ENCODE measurements at places on chromosomes 6 and 20. TPM values are rescaled to one million over a fixed set of nuclear protein-coding genes. Genes with fewer than 3 reads are reported as not detected.

DNA sequence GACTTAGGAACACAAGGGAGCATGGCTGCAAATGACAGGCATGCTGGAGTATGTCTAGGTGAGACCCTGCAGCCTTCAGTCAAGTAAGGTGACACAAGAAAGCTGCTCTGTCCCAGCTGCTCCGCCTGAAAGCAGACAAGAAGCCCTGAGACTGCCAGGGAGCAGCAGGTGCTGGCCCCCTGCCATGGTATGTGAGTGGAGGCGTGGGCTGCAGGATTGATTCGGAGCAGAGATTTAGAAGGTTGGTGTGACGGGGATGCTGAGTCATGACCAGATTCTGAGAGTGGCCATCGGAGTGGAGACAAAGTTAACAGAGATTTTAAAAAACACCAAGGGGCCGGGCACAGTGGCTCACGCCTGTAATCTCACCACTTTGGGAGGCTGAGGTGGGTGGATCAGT, 17.8 kb downstream of the LRP11 start:
- no peak for DNase-seq

GRCh38 chr6:170285482-170285881, 5.4 kb downstream of the DLL1 start:
- no peak for DNase-seq

- DNase-seq, result no peak
Measured at GRCh38 chr6:13913226-13914001, 11.3 kb upstream of the RNF182 start.

DNA sequence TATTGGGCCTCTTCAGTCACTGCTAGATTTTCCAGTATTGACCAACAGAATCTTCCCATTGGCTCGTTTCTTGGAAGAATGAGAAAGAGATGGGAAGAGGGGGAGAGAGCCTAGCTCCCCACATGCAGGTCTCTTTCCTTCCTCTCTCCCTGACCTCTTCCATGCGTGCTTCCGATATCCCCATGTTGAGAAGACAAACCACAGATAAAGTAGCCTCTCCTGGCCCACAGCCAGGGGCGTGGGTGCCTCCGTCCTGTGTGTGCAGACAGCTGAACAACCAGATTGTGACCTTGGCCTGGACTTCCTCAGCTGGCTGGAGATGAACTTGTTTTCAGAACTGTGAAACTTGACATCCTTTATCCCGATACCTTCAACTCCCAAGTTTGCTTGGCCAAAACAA, 71.0 kb downstream of the EDN3 start:
- no peak for DNase-seq

DNA sequence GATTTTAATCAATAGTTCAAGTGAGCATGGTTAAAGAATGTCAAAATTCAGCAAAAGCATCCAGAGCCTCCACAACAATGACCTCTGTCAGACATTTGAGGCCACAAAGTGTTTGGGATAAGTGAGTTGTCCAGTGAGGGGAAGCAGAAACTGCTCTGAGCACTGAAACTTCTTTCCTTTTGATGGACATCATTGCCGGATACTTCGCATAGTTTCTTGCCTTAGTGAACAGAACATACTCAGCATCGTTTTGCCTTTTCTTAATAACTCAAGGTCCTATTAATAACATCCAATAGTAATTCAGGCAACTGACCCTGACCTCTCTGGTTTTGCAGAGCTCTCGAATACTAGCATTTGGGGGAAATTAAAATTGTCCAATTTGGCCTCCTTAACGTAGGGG, 78.6 kb downstream of the EDN3 start:
- DNase-seq, result no peak

The HRH3 gene
- total RNA-seq, result not detected

The TMEM200A gene
- total RNA-seq, result not detected

DNA sequence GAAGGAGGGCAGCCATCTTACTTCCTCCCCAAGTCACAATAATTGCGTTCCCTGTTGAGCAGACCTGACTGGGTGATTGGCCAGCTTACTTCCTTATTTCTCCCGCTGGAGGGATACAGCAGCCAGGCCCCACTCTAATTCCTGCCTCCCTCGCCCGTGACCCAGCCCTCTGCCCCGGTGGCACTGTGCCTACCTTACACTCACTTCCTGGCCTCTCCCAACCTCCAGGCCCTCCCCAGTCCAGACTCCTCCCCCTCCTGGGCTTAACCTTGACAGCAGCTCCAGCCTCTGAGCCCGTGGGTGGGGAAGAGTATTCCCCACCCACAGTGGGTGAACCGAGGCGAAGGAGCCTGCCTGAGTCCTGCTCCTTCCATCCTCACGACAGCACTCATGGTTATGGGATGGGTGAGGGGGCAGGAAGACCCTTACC, 3.0 kb downstream of the BAK1 start:
- DNase-seq, result peak; percentile 53

The GCNT2 gene
- 49.0 TPM for total RNA-seq

DNA sequence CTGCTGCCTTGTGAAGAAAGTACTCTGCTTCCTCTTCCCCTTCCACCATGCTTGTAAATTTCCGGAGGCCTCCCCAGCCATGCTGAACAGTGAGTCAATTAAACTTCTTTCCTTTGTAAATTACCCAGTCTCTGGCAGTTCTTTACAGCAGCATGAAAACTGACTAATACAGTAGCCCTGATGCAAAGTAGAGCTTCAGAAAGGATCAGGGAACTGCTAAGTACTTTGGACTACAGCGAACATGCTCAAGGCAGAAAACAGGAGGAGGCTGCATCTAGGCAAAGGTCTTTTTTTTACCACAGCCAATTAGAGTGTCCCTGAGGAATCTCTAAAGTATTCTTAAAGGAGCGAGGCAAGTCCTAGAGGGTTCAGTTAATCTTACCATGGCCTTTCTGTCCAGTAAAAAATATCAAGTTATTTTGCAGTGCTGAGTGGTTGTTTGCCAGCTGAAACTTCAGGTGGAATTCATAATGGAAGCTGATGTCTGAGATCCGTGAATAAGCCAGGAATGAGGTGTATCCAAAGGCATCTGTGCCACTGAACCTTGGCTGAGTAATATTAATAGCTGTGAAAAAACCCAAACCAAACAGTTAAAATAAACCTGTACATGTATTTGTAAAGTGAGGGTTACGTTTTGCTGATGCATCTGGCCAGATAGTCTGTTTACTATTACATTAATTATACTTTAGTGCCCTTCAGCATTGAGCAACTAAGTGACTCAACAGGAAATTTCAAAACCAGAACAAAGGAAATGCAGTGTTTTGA, 170.4 kb downstream of the PHF3 start:
- no peak for DNase-seq

DNA sequence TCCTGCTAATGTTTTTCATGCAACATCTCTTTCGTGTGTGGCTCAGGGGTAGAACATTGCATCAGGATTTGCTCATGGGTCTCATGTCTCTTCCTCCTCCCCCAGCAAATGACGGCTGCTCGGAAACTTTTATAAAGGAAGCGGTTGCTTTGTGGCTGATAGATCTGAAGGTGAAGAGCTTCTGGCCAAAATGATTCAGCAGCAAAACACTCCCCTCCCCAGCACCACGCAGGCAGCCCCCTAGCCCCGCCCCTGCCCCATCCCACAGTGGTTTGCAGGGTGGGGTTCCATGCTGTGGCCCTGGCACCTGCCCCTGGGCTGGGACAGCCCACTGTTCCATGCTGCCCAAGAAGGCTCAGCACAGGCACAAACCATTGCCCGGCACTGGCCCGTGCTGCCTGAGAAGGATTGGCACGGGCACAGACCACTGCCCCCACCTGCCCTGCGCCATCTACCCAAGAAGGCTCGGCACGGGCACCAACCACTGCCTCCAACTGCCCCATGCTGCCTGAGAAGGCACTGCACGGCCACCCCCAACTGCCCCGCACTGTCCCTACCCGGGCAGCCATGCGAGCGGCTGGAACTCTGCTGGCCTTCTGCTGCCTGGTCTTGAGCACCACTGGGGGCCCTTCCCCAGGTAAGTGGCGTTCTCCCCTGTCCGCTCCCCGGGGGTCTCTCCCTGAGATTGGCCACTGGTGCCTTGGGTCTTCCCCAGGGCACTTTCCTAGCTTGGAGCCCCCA, at the start of gene CST7:
Gene CST7, plus strand, starts transcription at position 331 of the 741 bp plus-strand sequence. Its CDS starts 237 bp downstream, at position 568.
- DNase-seq, result no peak

The PRDM13 gene
- total RNA-seq, result not detected

GRCh38 chr20:23874747-23875146, 4.8 kb downstream of the CST5 start:
- DNase-seq, result no peak

DNA sequence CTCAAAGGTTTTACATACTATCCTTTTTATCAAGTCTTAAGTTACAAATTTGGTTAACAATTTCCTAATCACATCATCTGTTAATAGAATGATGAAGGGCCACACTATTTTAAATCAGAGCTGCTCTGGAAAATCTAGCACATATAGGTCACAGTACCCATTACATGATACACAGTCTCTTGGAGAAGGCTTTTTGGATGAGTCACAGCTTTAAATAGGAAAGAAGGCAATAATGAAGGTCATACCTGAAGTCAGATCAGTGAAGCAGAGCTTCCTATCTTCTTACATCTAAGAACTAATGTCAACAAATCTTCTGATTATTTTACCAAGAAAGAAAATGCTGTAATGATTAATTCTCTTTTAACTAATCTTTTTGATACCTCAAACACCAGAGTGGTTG, 248.5 kb downstream of the BTBD9 start:
- no peak for DNase-seq

GRCh38 chr6:88174906-88175305, 8.8 kb upstream of the CNR1 start:
- DNase-seq, result no peak

The PBOV1 gene
- total RNA-seq, result not detected

- peak; percentile 61 for DNase-seq
Measured at GRCh38 chr6:125597411-125598253, 151.8 kb upstream of the HEY2 start.

GRCh38 chr6:132892929-132893771, 78.8 kb downstream of the RPS12 start:
- no peak for DNase-seq

DNA sequence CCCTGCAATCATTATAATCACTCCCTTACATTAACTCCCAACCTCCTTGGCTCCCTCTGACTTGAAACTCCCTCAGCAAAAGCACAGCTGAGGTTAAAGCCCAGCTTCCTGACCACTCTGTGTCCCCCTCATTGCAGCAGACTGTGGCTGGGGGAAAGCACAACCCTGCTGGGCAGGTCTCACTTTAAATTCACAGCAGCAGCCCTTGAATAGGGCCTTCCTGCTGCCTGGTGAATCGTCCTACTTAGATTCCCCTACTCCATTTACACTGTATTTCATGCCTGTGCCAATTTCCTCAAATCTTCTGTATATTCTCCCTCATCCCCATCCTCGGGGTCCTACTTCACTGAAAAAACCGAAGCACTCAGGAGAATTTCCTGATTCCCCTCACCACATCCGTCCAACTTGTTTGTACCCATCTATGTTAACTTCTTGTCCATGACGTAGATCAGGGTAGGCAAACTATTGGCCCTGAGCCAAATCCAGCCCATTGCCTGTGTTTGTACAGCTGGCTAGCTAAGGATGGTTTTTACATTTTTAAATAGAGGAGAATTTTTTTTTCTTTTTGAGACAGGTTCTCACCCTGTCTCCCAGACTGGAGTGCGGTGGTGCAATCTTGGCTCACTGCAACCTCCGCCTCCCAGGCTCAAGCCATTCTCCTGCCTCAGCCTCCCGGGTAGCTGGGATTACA, 31.5 kb upstream of the GCM1 start:
- DNase-seq, result peak; percentile 40

DNA sequence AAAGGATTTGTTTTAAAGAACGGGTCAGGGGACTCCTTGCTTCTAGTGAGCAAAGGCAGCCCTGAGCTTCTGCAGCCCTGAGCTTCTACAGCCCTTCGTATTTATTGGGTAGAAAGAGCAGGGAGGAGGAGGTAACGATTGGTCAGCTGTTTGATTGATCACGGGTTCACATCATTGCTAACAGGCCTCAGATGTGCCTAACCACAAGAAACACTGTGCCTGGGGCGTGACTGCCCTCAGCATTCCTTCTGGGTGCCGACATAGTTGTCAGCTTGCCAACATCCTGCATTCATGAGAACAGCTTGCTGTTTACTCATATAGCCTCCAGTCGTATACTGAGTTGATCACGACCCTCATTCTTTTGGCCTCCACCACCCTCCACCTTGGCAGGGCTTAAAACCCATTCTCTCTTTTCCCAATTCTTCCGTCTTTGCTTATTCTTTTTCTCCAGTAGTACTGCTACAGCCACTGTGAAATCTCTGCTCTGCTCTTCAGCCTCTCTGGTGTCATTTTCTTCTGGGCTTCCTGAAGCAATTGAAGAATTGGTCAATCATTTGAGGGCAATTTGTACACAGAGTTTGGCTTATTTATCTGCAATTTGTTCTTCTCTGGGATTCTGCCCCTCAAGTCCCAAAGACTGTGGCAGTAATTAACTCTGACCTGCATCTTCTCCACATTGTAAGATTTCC, 25.4 kb upstream of the NOP56 start:
- no peak for DNase-seq

- DNase-seq, result no peak
Measured at GRCh38 chr6:20571261-20571660, 37.0 kb downstream of the CDKAL1 start.

The WFDC5 gene
- total RNA-seq, result not detected

GRCh38 chr6:43972913-43973300, 154.3 kb downstream of the MRPL14 start:
- peak; percentile 87 for DNase-seq

- DNase-seq, result no peak
Measured at GRCh38 chr6:165245287-165245686, 64.1 kb downstream of the C6orf118 start.

DNA sequence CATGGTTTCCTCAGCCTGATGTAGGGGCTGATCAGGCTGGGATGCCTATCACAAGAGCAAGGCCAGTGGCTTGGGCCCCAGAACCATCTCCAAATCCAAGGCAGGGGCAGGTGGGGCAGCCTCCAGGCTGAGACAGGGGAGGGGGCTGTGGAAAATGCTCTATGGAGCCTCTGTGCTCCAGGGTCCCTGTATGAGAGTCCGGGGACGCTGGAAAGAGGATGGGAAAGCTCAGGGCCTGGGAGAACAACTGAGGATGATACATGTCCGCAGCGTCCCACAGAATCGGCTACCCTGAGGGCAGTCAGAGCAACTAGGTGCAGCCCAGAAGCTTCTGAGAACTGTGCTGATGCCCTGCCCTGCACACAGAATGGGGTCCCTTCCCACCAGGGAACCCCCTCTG, 43.4 kb downstream of the CPXM1 start:
- DNase-seq, result no peak

The SALL4 gene
- 0.25 TPM for total RNA-seq

The SMPDL3A gene
- 3.8 TPM for total RNA-seq

DNA sequence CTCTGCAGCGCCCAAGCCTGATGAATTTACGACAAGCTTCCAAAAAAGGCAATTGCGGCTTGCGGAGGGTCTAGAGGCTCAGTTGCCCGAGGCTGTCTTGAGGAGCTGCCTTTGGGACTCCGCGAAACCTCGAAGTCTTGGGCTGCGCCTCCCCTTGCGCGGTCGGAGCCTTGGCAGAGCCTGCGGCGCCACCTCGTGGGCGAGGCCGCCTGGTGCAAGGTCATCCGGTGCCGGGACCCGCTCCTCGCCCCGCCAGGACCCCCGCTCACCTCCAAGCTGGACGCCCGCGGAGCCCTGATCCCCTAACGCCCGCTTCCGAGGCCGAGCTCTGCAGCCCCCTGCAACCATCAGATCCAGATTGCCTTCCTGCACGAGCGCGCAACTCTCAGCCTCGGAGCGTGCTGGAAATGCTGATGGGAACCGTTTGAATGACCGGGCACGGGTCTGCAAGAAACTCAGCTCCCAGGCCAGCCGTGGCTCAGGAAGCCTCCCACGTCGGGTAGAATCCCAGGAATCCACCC, 14.9 kb upstream of the FAM210B start:
- no peak for DNase-seq
